ENCODE measurements at places on chromosomes 1 and 21. TPM values are rescaled to one million over a fixed set of nuclear protein-coding genes. Genes with fewer than 3 reads are reported as not detected.
A peak's percentile ranks its signal among the peaks of the same experiment; 100 is the strongest.

PRRC2C gene
- 330 TPM for total RNA-seq

ACBD3 gene
- 33.3 TPM for total RNA-seq

OR2M3 gene
- not detected for total RNA-seq

LYPD8 gene
- total RNA-seq, result not detected

DDR2 gene
- total RNA-seq, result 1.8 TPM

ACOT11 gene
- total RNA-seq, result 0.85 TPM

SRM gene
- 29.2 TPM for total RNA-seq

DNA sequence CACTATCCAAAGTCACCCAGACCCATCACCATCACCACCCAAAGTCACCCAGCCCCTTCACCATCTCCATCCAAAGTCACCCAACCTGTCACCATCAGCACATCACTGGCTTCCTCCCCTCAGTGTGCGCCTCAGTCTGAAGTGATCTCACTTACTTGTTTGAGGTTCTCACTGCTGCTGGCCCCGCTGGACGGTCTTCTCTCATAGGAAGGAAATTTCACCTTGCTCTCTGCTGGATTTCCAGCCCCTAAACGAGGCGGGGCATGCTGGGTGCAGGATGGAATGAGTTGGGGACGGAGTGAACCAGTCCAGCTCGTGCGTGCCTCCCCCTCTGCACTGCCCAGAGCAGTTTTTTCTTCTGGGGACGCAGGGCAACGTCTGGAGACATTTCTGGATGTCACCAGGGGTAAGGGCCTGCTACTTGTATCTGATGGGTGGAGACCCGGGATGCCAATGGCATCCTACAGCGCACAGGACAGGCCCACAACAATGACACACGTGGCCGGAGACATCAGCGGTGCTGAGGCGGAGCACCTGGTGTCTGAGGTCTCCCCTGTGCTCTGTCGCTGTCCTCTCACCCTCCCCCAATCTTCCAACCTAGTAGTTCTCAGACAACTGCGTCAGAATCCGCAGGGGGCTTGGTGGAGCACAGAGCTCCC lies 38.6 kb downstream of the PDE9A start:
- no peaks in the 10 kb centered on the region for H3K36me3 ChIP-seq
- no peaks in the 10 kb centered on the region for H3K4me1 ChIP-seq
- no peaks in the 10 kb centered on the region for H3K27me3 ChIP-seq
- no peak overlapping the region for H3K4me3 ChIP-seq
- H3K27ac ChIP-seq, result no peak overlapping the region
- no peak for DNase-seq

DNA sequence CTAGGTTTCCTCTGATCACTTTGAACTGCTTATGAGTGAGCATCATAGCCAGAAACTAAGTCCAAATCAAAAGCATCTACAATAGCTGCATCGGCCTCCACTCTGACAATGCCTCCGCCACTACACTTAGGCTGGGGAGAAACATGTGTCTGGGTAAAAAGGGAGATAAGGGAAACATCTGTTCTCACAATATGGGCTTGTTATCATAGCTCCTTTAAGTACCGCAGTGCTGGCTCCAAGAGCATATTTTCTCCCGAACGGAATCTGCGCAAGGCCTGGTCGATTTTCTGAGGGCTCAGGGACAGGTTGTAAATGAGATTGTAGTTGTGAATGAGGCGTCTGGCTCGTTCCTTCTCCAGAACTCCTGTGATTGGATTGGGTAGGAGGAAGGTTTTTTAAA lies 63.9 kb upstream of the CYP2J2 start:
- H3K36me3 ChIP-seq, result no peaks in the 10 kb centered on the region
- no peaks in the 10 kb centered on the region for H3K27me3 ChIP-seq
- no peak for DNase-seq
- H3K4me1 ChIP-seq, result no peaks in the 10 kb centered on the region
- no peak overlapping the region for H3K4me3 ChIP-seq

DNA sequence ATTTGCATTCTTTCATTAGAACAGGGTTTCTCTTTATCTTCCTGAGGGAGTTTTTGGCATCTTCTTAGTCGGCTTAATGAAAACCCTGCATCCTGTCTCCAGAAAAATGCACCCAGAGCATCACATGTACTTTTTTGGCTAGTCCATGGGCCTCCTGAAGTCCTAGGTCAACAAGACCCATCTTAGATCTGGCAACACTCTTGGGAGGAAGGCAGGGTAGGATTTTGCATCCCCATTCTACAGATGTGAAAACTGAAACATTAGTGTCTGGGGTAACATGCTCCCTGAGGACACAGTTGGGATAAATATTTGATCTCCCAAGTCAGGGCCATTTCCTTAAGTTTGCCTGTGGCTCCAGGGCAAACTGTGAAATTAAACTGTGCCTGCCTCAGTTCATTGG lies 40.0 kb upstream of the HMGB4 start:
- no peaks in the 10 kb centered on the region for H3K4me1 ChIP-seq
- no peaks in the 10 kb centered on the region for H3K36me3 ChIP-seq
- no peaks in the 10 kb centered on the region for H3K27me3 ChIP-seq
- no peak overlapping the region for H3K4me3 ChIP-seq

DNA sequence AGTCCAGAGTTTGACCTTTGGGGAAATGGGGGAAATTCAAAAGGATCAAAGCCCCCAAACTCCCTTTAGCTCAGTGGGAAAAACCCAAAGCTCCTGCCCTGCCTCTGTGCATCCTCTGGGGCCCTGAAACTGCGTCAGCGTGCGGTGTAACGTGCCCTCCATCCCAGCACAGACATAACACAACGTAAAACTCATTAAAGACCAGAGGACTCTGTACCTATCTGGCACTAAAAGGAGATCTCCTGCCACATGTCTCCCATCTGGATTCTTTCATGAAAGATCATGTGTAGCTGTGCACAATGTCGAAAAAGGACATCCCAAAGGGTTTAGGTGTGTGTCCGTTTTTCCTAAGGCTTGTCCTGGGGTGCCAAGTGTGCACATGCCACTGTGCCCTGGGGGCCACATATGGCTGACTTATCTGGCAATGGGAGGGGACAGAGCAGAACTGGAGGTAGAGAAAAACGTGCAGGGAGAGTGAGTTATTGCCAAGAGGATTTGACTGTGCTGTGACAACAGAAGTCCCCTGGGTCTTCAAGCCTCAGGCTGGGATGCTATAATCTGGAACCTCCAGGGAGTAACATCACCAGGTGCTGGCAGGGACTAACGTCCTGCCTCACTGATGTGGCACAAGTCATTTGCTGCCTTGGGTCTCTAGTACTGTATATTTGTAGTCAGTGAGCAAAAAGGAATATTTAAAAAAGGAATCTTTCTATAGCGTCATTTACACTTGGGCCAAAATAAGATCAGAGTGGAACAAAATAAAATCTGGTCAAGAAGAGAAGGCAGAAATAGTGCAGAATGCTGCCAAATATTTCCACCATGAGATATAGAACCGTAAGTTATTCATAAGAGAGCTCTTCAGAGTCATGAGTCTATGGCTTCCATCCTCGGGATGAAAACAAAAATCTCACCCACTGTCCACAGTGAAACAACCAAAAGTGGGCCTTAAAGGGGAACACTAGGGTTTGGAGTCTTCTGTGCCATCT lies 52.3 kb downstream of the ITPKB start:
- peaks cover 9% of the 10 kb centered on the region for H3K36me3 ChIP-seq
- H3K27ac ChIP-seq, result peak overlapping the region; percentile 26
- H3K4me1 ChIP-seq, result peaks cover 84% of the 10 kb centered on the region
- no peak overlapping the region for H3K4me3 ChIP-seq
- no peaks in the 10 kb centered on the region for H3K27me3 ChIP-seq

DNA sequence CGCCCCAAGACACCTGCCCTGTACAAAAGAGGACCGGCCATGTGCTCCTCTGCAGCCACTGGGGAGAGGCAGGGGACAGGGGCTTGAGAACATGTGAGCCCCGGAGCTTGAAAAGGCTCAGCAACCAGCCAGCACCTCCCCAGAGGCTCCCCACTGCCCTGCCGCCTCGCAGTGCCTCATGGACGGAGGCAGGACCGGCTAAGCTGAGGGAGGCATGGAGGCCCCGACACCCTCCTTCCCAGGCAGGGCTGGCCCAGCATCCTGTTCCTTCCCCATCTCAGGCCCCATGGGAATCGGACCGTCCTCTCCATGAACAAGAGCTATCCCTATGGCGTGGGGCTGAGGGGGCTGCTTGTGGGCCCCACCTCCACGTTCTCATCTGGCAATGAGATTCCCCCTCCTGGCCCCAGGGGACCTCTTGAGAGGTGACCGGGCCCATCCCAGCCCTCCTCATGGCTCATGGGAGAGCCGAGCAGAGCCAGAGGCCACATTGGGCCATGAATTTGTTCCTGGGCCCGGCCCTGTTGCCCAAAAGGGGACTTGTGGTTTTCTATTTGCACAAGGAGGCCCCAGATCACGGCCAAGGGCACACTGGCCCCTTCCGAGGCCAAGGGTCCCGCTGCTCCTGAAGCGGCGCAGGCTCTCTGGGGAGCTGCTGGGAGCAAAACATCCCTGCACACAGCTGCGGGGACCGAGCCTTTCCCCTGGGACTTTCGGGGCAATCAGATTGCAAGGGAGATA lies 65.2 kb upstream of the ARHGEF16 start:
- H3K27me3 ChIP-seq, result peaks cover 21% of the 10 kb centered on the region
- peaks cover 19% of the 10 kb centered on the region for H3K4me1 ChIP-seq
- DNase-seq, result no peak
- H3K4me3 ChIP-seq, result no peak overlapping the region
- H3K27ac ChIP-seq, result no peak overlapping the region

GRCh38 chr1:228136901-228137300 lies 3.2 kb upstream of the GUK1 start:
- H3K27me3 ChIP-seq, result no peaks in the 10 kb centered on the region
- H3K4me1 ChIP-seq, result peaks cover 33% of the 10 kb centered on the region
- DNase-seq, result no peak
- no peaks in the 10 kb centered on the region for H3K36me3 ChIP-seq
- no peak overlapping the region for H3K4me3 ChIP-seq
- H3K27ac ChIP-seq, result peak overlapping the region; percentile 59

DNA sequence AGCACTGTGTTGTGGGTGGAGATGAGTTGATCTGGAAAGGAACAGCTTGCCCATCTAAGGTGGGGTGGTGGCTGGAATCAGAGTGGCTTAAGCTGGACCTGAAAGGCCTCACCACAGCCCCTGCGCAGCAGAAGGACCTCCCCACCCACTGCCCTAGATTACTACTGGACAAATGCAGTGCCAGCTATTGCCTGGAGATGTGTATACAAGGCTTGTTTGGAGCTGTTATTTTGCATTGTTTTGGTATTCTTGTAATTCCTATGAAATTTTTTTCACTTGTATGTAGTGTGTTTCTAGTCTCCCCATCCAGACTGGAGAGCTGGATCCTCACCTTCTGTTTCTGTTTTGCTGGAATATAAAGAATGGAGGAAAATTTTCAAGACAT lies 1.3 kb upstream of the SLC30A1 start:
- peaks cover 8% of the 10 kb centered on the region for H3K36me3 ChIP-seq
- no peaks in the 10 kb centered on the region for H3K27me3 ChIP-seq
- DNase-seq, result no peak
- H3K4me3 ChIP-seq, result no peak overlapping the region
- H3K4me1 ChIP-seq, result peaks cover 41% of the 10 kb centered on the region

DNA sequence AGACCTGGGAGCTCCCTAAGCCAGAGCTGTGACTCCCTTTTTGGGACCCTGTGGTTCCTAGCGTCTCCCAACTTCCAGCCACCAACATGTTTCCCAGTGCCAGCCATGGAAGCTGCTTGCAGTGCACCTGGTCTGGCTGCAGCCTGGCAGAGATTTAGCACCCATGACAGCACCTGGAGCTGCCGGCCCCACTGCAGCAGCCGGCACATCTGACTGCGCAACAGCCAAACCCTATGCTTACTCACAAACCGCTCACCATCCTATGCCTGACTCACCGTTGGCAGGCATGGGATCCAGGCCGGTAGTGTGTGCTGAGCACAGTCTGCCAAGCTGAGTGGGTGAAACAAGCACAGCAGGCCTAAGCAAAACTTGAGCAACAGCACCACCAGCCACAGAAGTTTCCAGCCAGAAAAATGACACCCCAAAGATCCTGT lies 435.9 kb upstream of the PRMT6 start:
- no peaks in the 10 kb centered on the region for H3K4me1 ChIP-seq
- H3K27me3 ChIP-seq, result no peaks in the 10 kb centered on the region
- H3K4me3 ChIP-seq, result no peak overlapping the region
- H3K36me3 ChIP-seq, result no peaks in the 10 kb centered on the region

DNA sequence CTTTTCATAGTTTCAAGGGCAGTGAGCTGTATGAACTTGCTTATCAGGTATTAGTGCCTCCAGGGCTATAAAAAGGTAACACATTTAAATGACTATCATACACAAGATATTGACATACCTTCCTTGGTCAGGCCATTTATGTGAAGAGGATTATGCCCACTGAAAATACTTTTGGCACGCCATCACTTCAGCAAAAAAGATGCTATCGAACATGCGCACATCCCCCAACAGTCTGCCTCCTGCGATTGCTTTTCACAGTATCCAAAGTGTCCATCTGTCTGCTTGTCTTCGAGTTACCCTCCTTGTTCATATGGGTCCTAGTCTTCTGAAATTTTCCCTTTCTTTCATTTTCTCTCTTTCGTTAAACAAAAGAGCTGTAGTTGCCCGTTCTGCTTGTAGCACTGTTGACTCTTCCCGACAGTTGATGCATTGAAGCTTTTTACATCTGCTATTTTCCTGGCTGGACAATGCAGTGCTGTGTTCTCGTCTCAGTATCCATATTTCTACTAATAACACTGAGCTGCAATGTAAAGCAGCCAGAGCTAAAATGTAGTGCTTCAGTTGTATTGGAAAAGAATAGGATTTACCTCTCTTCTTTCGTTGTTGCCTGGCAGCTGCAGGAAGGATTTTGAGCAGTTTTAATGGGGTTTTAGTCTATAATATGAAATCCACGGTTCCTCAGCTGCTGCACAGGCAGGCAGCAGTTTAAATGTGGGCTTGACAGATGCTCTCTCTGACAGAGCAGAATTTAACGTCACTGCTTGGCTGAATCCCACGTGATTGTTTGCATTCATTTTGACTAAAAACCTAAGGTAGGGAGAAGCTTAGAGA lies at the start of gene B3GALT2:
Gene B3GALT2 (minus strand): TSS at position 713 of the 831 bp plus-strand sequence. CDS start 5,051 bp downstream, outside the sequence.
- no peak for DNase-seq
- H3K27me3 ChIP-seq, result no peaks in the 10 kb centered on the region
- H3K4me3 ChIP-seq, result peak within 1 kb of the TSS; percentile 26

DNA sequence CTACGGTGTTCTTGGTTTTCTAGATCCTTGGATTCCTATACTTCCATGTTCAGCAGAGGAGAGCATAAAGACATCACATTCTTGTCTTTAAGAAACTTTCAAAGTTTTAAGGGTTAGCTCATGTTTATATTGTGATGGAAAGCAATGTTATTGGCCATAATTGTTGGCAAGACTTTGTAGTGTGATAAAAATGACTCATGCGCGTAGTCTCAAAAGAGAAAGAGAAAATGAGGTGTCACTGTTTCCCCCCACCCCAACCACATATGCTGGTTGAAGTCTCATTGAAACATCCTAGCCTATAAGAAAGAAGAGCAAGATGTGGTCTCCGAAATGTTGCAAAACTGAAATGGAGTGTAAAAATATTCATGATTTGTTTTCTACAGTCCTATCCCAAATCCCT lies 348.8 kb downstream of the PTBP2 start:
- no peaks in the 10 kb centered on the region for H3K27me3 ChIP-seq
- H3K4me1 ChIP-seq, result no peaks in the 10 kb centered on the region
- H3K36me3 ChIP-seq, result peaks cover 3% of the 10 kb centered on the region
- H3K27ac ChIP-seq, result no peak overlapping the region

DNA sequence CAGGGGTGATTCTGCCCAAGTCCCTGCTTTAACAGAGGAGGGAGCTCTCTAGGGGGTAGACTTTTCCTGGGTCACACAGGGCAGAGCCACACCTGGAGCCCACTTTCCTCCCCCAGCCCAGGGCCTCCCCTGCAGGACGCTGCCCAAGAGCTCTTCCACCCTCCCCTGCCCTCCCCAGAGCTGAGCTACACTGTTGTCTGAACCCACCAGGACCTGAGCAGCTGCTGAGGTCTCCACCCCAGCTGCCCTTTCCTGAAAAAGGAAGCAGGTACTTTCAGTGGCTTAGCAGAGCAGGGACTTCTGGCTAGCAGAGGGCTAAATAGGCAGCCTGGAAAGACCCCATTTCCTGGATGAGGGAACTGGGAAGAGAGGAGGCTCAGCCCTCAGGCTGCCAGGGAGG lies 169.3 kb upstream of the ETV3 start:
- no peaks in the 10 kb centered on the region for H3K27me3 ChIP-seq
- no peak overlapping the region for H3K27ac ChIP-seq
- DNase-seq, result no peak
- no peaks in the 10 kb centered on the region for H3K36me3 ChIP-seq
